Coronary artery (tissue), 2 donors: ENCODE measurements at places on chromosomes 3 and 15.

DNA sequence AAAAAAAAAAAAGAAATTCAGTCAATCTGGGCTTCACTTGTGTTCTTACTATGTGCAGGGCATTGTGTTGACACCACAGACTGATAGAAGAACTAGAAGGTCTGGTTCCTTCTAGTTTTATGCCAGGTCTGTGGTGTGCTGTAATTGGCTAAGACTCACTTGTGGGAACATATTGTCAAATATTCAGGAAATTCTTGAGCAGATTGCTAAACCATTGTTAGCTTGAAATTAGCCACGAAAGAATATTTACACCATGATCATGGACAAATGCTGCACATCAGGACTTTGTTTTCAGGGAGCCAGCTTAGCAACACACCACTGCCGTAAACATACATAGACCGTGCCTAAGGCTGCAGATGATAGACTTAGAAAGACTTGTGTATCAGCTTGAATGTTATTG is 74.6 kb downstream of the GTPBP8 start:
- DNase-seq = no peak

GRCh38 chr3:130383424-130383823 is 38.0 kb downstream of the COL6A5 start:
- DNase-seq = no peak

DNA sequence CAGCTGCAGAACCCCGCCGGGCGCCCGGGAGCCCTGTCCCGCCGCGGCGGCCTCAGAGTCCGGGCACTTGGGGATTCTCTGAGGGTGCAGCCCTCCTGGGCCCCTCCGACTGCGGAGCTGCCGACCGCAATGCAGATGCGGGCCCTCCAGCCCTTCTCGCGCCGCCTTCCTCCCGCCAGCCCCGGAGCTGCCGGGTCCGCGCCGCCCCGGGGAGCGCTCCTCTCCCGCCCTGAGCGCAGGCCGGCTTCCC is 320 bp upstream of the ACAN start:
- no peak for DNase-seq

DNA sequence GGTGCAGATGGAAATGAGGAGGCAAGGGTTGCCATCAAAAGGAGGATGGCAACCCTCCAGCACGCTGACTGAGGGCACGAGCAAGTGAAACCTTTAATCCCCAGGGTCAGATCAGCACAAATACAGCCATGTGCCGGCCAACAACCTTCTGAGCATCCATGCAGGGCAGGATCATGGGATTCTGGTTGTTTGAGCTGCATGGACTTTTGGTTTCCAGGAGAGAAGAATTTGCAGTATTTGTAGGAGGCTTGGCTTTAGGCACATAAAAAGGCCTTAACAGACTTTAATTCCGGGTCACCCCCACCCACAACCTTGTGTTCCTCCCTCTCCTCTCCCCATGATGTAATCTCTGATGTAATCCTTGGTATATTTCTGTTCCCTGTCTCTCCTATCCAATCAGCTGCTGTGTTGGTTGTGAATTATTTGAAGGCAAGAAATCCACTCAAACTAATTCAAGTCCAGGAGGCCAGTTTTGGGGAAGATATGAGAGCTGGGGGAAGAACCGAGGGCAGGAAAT is 254.3 kb downstream of the SHQ1 start:
- no peak for DNase-seq

GRCh38 chr15:39830166-39830565 is 47.5 kb upstream of the FSIP1 start:
- DNase-seq = no peak

DNA sequence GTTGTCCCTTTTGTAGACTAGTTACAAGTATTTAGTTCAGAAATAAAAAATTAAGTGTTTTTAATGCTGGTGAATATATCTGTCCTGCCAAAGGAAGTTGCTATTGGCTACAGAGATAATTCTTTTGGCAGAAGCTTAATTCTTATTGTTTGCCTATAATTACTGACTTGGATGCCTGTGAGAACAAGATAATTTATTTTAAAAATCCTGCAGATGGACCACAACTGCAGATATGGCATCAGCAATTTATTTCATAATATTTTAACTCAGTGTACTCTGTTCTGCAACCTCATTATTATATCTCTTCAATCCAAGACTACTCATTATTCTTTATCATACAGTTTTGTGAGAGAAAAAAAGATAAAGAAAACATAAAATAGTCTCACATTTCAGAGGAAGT is 789.8 kb downstream of the NAALADL2 start:
- DNase-seq = no peak

DNA sequence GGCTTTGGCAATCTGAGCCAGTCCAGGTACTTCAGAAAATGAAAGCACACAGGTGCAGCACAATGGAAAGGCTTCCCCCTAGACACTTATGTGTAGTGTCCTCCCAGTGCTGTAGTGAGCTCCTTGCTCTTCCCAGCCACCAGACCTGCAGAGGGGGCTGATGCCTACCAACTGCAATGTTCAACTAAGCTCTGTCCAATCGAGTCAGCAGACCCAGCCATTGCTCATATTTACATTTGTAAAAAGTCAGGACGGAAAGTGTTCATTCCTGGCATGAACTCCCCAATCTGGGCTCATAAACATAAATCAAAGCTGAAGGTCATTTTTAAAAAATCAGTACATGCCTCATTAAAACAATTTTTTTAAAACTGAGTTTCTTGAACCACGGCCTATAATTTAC is 73.0 kb downstream of the FOXP1 start:
- no peak for DNase-seq

GRCh38 chr3:111594781-111595180 is 365 bp downstream of the ZBED2 start:
- DNase-seq = no peak

GRCh38 chr3:64385277-64385676 is 160.0 kb upstream of the PRICKLE2 start:
- no peak for DNase-seq

GRCh38 chr3:73719861-73720260 is 95.1 kb upstream of the PDZRN3 start:
- no peak for DNase-seq

- no peak for DNase-seq
These were observed 207.9 kb upstream of the COL8A1 start for GRCh38 chr3:99430348-99431134.

- DNase-seq = no peak
These were observed 50.4 kb upstream of the SYN2 start for GRCh38 chr3:11953778-11954177.

DNA sequence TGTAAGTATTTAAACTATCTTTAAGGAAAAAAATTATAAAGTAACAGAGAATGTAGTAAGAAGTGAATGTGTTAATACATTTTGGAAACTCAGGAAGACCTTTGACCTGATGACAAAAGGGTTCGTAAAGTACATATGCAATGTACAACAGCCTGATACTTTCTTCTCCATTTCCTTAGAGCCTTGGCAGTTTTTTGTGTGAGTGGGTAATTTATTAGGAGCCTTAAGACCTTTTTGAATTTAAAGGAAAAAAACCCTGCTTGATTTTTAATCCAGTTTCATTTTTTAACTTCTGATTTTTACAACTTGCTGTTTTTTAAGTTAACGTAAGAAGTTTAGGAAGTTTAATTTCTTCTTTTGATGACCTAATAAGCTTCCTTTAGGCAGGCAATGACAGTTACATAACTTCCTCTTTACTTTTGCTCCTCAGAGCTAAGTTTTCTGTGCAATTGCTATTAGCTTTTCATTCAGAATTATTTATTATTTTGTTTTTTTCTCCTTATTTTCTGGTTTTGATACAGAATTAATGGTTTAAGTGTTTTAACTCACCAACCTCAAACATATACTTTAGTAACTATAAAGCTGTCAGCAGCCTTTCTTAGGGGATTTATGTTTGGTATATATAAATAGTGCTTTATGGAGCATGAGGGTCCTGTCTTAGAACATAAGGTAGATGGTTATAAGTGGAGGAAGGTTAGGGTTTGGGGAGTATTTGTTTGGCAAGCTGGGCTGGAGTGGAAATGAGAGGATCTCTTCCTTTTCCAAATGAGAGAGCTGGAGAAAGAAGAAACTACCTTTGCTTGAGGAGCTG is 35.2 kb downstream of the ARMC8 start:
- no peak for DNase-seq

DNA sequence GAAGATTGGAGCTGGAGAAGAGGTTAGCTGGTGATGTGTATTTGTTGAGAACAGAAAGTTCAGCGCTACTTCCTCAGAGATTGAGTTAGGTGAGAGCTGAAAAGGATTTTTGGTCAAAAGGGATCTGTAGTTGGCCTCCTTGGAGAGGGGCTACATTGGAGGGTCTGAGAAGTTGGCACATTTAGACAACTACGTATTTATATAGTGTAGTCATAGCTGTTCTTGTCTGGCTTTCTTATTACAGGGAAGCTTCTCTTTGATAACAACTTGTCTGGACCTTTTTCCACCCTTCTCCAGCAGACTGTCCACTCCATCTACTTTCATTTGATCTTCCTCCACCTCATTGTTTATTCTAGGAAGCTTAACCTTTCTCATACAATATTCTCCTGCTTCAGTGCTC is 43.7 kb downstream of the KAT2B start:
- DNase-seq = no peak

DNA sequence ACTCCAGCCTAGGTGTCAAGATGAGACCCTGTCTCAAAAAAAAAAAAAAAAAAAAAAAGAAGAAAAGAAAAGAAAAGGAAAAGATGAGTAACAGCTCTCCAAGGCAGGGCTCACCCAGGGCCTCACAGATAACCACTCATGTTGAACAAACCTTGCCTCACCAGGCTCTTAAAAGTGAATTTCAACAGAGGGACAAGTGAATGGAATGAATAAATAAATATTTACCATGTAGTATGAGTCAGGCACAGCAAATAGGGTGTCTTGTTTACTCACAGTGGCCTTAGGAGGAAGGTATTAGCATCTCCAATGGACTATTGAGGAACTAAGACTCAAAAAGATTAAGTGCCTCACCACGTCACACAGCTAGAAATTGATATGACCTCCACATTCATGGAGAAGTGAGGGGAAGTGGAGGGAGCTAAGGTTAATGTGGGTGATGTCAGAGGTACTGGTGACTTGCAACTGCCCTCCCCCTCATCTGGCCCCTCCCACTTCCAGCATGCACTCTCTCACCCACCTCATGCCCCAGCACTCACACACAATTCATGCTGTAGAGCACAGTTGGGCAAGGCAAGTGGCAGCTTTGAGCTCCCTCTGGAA is 255.5 kb downstream of the UACA start:
- DNase-seq = no peak

DNA sequence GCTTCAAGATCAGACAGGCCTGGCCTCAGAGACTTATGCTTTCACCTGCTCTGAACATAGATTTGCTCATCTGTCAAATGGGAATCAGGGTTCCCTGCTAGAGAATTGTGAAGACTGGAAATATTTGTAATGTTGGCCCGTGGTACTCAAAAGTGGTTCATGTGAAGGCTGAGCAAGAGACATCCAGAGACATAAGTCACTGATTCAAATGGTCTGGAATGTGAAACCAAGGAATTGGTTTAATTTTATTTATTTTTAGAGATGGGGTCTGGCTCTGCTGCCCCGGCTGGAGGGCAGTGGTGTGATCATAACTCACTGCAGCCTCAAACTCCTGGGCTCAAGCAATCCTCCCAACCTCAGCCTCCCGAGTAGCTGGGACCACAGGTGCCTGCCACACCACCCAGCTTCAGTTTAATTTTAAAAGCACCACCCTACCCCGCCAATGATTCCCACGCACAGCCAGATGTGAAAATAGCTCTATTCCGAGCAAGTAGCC is 60.1 kb downstream of the DAPK2 start:
- DNase-seq = no peak

- DNase-seq = no peak
These were observed 7.5 kb downstream of the ZNF148 start for GRCh38 chr3:125367403-125368230.
